ENCODE measurements at places on chromosomes 3 and 15.

DNA sequence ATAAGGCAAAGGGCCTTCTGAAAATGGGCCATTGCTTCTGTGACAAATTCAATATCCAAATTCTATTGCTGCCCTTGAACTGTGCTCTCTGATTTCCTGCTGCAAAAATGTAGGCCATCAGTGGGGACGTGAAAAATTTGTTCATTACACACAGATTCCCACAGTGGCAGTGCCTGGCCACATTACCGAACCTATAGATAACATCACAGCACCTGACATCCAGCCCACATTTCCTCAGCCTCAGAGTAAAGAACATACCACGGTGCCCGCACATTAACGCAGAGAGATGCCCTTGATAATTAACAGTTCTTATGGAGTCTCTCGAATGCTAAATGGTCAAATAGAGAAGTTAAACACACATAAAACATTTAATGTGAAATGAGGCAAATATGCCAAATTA is 931.6 kb upstream of the CFAP20DC start:
- no peak for DNase-seq

- no peak for DNase-seq
Observed at GRCh38 chr3:146557745-146558144, 13.3 kb upstream of the PLSCR1 start.

- no peak for DNase-seq
Observed at GRCh38 chr3:14701676-14702075, 26.7 kb downstream of the C3orf20 start.

DNA sequence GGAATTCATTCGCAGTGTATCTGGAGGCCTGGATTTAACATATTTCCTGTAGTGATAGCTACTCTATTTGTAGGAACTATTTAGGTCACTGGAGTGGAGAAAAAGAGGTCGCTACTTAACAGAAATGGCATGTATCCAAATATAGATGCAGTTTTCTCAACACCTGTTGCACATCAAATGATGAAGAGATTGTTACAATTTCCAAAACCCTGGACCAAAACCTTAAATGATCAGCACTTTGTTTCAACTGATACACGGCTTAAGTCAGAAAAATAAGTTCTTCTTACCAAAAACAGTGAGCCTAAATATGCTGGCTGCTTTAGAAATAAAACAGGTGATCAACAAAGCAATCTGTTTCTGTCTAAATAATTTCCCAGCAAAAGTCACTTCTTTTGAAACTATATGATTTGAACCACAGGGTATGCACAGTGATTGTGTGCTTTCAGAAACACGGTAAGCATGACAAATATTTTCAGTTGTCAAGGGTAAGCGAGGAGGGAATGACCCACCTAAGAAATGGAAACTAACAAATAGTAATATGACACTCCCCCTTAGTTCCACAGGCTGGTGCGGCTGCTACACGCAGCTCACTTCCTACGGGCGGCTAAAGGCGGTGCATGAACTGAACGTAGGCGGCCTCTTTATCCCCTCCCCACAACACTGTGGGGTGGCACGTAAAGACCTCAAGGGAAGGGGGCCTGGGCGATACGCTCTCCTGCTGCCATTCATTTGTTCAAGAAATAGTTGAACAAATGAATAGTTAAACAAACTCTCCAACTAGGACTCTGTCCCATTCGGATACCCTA is 1.1 kb downstream of the EHD4 start:
- peak; percentile 42 for DNase-seq

- DNase-seq: no peak
Observed at GRCh38 chr3:171251835-171252234, 208.4 kb downstream of the TNIK start.

- DNase-seq: no peak
Observed at GRCh38 chr3:128996726-128997125, 2.9 kb upstream of the CFAP92 start.

- DNase-seq: no peak
Observed at GRCh38 chr3:152349392-152349791, 80.7 kb downstream of the MBNL1 start.

DNA sequence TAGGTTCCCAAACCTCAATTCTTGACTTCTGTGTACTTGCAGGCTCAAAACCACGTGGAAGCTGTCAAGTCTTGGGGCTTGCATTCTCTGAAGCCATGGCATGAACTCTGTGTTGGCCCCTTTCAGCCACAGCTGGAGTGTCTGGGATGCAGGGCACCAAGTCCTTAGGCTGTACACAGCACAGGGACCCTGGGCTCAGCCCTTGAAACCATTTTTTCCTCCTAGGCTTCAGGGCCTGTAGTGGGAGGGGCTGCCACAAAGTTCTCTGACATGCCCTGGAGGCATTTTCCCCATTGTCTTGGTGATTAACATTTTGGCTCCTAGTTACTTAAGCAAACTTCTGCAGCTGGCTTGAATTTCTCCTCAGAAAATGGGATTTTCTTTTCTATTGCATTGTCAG is 135.4 kb downstream of the ATG7 start:
- DNase-seq: no peak

DNA sequence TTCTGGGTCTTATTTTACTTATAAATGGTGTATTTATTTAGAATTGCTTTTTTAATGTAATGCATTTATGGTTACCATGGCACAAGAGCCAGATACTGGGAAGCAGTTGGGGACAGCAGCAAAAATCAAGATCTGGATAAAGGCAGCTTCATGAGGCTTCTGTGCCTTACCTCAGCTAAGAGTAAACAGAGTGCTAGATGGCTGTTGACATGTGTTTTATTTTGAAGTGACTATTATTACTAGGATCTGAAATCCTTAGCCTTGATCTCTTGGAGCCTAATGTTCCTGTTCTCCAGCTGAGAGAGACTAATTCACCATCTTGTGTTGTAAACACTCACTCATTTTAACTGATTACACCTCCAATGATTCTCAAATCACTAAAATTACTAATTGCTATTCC is 317.8 kb downstream of the LPP start:
- no peak for DNase-seq

DNA sequence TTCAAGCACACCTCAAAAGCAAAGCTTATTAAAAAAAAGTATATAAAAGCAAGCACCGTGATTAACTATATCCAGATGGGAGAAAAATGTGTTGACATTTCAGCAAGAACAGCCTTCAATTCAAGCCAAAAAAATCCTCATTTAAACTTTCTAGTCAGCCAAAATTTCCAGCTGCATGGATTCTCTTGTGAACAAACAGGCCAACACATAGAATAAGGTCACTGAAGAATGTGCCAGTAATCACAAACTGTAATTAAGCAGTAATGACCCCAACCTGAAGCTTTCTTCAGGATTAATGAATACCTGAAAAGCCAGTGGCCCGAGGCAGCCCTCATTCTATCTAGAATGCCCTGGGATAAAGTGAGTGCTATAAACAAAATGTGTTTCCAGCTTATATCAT is 130.7 kb upstream of the KCNMB2 start:
- no peak for DNase-seq

DNA sequence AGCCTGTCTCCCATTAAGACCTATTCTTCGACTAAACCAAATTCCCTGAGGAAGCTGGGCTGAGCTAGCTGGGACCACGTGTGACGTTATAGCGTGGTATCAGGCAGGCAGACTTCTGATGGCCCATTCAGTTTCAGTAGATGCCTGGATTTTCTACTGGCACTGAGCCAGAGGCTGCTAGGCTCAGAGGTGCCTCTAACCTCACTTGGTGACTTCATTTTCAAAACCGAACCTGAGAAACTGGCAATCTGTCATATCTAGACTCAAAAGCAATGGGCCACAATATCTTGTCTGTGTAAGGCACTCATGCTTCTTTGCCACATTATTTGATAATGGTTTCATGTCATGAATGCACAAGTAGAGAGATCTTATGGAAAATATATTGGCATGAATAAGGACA is 352.1 kb upstream of the AZI2 start:
- no peak for DNase-seq

GRCh38 chr3:125052624-125053303 is 3.0 kb downstream of the HEG1 start:
- DNase-seq: no peak

GRCh38 chr3:15845475-15845874 is 47.7 kb upstream of the ANKRD28 start:
- no peak for DNase-seq

- DNase-seq: peak; percentile 20
Observed at GRCh38 chr15:36603987-36604386, 24.6 kb downstream of the CDIN1 start.

- DNase-seq: no peak
Observed at GRCh38 chr3:49422379-49423248, at the start of gene AMT. TSS of gene AMT (minus strand) at chr3:49422473. CDS start at chr3:49422450, 23 bp downstream.

- no peak for DNase-seq
Observed at GRCh38 chr15:83352119-83352518, 67.7 kb upstream of the BNC1 start.

DNA sequence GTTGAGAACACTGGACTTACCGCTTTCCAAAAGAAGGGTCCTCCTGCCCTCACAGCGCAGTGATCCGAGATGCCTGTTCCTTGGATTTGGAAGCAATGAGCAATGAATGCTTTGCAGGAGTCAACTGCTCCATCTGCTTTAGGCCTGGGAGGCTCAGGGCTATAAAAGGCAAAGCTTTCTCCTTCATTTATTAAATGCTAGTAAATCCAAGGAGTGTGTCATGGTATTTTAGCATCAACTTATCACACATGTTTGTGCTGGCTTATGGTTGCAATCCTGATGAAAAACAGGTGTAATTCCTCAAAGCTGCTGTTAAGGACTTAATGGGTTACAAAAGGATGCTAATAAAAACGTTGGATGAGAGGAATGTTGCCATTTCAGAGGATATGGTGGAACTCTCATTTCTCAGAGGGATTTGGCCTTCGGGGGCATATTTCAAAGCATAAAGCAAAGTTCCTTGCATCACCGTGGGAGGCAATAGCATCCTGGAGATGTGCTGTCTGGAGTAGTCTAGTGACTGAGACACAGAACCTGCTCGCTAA is 158.5 kb upstream of the TPM1 start:
- DNase-seq: no peak

- DNase-seq: no peak
Observed at GRCh38 chr3:36381311-36381956, 1.1 kb downstream of the STAC start.

GRCh38 chr15:92383519-92384324 is 10.0 kb upstream of the ST8SIA2 start:
- DNase-seq: no peak

DNA sequence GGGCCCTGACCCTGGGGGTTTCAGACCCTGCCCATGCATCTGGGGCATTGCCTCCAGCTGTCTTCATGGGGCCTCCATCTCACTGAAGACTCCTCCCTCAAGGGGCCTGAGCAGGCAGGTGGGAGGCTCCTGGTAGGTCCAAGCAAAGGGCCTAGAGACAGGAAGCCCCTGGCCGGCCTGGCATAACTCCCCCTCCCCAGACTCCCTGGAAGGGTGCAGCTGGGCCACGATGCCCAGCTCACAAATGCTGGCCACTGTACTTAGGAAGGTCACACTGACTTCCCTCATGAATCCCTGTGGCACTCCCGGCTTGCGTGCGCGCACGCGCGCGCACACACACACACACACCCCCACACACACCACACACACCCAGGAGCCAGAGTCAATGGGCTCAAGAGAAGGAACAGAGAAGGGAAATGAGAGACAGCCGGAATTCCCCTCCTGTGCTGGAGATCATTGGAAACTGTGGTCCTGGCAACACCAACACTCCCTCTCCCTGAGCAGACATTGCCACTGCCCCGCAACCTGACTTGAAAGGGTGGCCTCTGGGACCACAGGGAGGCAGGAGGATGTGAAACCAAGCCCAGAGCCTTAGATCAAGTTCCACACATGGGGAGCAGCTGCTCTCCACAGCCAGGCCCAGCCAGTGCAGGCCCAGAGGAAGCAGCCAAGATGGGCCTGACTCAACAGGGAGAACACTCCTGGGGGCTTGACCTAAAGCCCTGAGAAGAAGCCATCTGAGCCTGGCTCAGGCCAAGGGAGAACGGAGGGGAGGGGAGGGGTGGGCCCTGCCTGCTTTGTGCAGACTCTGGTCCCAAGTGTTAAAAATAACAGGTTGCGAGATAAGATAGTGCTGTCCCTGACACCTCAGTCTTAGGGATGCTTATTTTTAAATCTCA is 69.7 kb downstream of the SCN5A start:
- no peak for DNase-seq
